Renal pelvis (tissue), 12 donors: ENCODE measurements at places on chromosomes 11 and 22. TPM values are rescaled to one million over a fixed set of nuclear protein-coding genes. Genes with fewer than 3 reads are reported as not detected.

The FBLN1 gene
- polyA plus RNA-seq, result 115 TPM

The MACROD1 gene
- 18.9 TPM for polyA plus RNA-seq

The OR9I1 gene
- polyA plus RNA-seq, result not detected

The FAM181B gene
- polyA plus RNA-seq, result 4.7 TPM

The RIMBP3C gene
- 0.36 TPM for polyA plus RNA-seq

The PPP6R3 gene
- 119 TPM for polyA plus RNA-seq
